ENCODE measurements at places on chromosomes 13 and 19.

DNA sequence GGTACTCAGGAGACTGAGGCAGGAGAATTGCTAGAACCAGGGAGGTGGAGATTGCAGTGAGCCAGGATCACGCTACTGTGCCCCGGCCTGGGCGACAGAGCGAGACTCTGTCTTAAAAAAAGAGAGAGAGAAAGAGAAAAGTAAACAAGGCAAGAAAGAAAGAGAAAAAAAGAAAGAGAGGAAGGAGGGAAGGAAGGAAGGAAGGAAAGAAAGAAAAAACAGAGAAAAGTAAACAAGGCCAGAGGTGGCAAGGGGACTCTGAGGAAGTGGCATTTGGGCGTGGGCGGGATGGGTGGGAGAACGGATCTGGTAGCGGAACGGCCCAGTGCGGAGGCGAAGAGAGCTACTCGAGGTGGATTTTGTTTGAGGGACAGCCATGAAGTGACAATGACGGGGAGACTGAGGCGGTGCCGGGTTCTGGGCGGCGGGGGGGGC, 7.5 kb upstream of the ARRDC2 start:
- no peak for DNase-seq

DNA sequence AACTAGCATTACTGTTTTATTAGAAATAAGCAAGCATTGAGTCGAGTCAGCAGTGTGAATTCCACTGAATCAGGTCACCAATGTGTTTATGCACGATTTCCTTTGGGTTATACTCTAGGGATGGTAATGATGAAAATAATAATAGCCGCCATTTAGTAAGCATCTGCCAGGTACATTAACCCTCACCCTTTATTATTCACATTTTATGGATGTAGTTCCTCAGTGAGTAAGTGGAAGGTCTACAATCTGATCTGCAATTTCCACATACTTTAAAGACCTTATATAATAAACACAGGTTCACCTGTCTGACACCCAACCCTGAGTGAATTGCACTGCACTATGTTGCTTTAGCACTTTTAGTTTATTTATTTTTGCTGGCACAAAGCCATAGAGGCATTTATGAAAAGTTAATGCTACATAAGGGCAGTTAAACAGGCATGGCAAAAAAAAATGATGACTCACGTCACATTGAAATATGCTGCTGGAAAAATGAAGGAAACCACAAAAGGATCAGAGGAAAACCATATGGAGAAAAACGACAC, 122.4 kb downstream of the TRPC4 start:
- no peak for DNase-seq

DNA sequence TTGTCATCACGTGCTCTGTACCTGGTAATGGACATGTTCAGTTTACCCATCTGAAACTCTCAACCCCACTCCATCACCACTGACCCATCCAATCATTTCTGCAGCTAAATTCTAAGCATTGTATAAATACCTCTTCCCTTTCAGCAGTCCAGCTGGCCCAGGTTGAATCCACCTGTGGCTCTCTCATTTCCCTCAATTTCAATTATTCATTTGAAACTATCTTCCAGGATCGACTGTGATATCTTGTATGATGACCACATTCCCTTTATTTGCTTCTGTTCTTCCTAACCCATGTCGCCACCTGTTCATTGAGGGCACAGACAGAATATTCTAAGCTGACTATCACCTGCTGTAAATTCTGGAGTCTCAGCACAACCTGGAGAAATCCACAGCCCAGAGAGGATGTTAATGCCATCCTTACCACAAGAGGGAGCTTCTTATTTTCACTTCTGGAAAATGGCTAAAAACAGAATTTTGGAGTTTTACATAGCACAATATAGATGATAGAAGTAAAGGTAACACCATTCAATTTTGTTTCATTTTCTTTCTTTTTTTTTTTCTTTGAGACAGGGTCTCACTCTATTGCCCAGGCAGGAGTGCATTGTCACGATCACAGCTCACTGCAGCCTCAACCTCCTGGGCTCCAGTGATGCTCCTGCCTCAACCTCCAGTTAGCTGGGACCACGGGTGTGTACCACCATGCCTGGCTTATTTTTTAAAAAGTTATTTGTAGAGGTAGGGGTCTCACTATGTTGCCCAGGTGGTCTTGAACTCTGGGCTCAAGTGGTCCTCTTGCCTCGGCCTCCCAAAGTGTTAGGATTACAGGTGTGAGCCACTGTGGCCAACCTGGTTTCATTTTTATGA, 38.6 kb downstream of the ZNF823 start:
- DNase-seq, result no peak

- DNase-seq, result no peak
Measured at GRCh38 chr13:73849292-73849691, 284.9 kb downstream of the KLF12 start.

- DNase-seq, result no peak
Measured at GRCh38 chr13:39154041-39154440, 115.8 kb downstream of the NHLRC3 start.

GRCh38 chr13:98945863-98946605, 31.8 kb downstream of the DOCK9 start:
- no peak for DNase-seq

DNA sequence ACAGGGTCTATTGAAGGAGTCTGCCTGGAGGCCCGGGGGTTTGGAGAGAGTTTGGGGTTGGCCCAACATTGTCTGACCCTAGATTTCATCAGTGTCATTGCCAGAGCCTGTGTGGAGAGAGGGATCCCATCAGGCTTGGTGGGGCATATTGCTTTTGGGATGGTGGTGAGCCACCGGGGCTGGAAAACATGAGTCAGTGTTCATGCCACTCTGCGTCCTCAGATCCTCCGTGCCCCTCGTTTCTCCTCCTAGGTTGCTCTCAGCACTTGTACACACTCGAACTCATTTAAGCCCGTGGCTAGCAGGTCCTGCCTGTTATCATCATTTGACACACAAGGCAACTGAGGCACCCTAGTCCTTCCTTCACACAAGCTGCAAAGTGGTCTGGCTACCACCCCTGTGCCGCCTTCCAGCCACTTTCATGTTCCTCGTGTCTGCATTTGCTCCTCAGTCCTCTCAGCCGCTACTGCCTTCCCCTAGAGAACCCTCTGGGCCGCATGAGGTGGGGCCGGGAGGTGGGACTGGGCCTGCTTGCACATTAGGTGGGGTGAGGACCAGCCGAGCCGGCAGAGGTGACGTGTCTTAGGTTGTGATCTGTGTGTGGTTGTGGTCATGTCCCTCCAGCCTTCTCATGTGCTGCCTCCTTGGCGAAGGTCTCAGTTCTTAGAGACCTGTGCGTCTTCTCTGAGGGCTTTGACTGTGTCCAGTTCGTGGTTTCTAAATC, 3.6 kb downstream of the NACC1 start:
- no peak for DNase-seq

- DNase-seq, result no peak
Measured at GRCh38 chr13:75402787-75403186, 79.2 kb downstream of the TBC1D4 start.

GRCh38 chr19:40598918-40599307, 2.3 kb upstream of the LTBP4 start:
- no peak for DNase-seq

DNA sequence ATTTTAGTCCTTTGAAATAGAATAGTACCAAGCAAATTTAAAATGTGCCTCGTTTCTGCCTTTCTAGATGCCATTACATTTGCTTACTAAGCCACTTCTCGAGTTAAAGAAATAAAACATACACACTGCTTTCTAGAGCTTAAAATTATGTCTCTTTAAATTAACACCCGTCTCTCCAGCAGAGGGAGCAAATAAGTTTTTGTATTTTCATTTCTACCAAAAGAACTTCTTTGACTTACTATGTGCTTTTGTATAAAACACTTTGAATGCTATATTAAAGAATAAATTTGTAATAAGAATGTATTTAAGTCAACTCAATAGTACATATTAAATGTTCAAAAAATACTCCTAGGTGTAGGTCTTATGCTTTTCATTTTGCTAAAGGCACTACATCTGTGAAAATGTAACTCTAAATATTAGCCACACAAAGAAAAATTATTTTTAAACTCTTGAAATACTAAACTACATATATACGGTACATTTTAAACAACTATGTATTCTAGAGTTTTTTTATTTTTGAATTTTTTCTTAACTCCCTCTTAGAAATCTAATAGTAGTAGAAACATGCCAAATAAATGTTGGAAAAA, 269.3 kb upstream of the MIR17HG start:
- DNase-seq, result no peak

GRCh38 chr19:52464798-52465470, 11.6 kb downstream of the ZNF578 start:
- DNase-seq, result no peak

GRCh38 chr19:53396525-53396868, 1.5 kb downstream of the ZNF765 start:
- DNase-seq, result no peak

GRCh38 chr19:45674946-45675345, 6.9 kb downstream of the GIPR start:
- no peak for DNase-seq

DNA sequence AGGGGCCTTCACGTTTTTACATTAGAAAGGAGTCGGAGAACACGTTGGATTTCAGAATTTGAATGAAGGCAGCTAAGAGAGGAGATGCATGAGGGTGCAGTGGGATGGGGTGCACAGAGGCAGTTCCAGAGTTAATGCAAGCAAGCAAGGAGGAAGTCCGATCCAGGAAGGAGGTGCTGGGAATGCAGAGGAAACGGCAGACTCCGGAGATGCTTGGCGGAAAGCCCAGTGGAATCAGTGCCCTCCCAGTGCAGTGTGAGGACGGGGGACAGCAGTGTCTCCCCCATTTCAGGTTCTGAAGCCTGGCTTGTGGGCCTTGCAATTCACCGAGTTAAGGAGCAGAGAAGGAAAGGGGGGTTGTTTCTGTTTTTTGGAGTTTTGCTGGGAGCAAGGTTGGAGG, 100.4 kb downstream of the COL4A2 start:
- DNase-seq, result no peak

DNA sequence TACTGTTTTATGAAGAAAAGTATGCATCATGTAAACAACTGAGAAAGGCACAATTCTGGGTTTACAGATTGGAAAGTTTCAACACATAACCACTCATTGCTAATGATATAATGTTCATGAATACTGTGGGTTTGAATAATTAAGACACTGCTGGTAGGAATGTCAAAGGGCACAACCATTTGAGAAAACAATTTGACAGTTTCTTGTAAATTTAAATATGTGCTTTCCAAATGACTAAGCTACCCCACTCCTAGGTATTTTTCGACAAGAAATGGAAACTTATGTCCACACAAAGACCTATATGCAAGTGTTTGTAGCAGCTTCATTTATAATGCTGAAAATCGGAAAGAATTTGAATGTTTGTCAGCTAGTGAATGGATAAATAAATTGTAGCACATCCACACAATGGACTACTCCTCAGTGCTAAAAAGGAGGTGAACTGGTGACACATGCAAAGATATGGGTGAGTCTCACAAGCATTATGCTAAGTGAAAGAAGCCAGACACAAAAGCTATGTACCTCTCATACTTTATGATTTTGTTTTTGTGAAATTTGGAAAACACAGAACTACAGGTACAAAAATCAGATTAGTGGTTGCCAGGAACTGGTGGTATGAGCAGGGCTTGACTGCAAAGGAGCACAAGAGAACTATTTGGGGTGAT, 44.8 kb upstream of the FLT1 start:
- DNase-seq, result no peak

All from left renal pelvis (tissue), 4 donors.